ENCODE measurements at places on chromosomes 2 and 18. TPM values are rescaled to one million over a fixed set of nuclear protein-coding genes. Genes with fewer than 3 reads are reported as not detected.

COLEC11 gene
- not detected for total RNA-seq

C1D gene
- 23.9 TPM for total RNA-seq

RBM44 gene
- 0.63 TPM for total RNA-seq

IL36B gene
- not detected for total RNA-seq

NEB gene
- 0.12 TPM for total RNA-seq

KCNF1 gene
- total RNA-seq, result not detected

STAT4 gene
- total RNA-seq, result 95.0 TPM

RND3 gene
- not detected for total RNA-seq

MC2R gene
- total RNA-seq, result not detected

SGPP2 gene
- 14.8 TPM for total RNA-seq

KCNG3 gene
- not detected for total RNA-seq

LAMA3 gene
- total RNA-seq, result not detected

TNFRSF11A gene
- total RNA-seq, result 25.6 TPM

CCL20 gene
- not detected for total RNA-seq

AGPS gene
- 60.0 TPM for total RNA-seq

SPC25 gene
- 21.4 TPM for total RNA-seq

TBR1 gene
- 0.05 TPM for total RNA-seq

FOXI3 gene
- total RNA-seq, result not detected

LRATD1 gene
- not detected for total RNA-seq

CCDC68 gene
- total RNA-seq, result not detected

WIPF1 gene
- total RNA-seq, result 588 TPM

FHOD3 gene
- not detected for total RNA-seq

GRHL1 gene
- 1.8 TPM for total RNA-seq

STK39 gene
- total RNA-seq, result 33.4 TPM

LOXHD1 gene
- 0.05 TPM for total RNA-seq

COL4A4 gene
- total RNA-seq, result not detected

ALPP gene
- not detected for total RNA-seq

AKAIN1 gene
- not detected for total RNA-seq

OSBPL1A gene
- 1.1 TPM for total RNA-seq

CSRNP3 gene
- not detected for total RNA-seq

ASXL3 gene
- total RNA-seq, result not detected

CHST9 gene
- not detected for total RNA-seq
